ENCODE measurements at places on chromosomes 5 and 9. TPM values are rescaled to one million over a fixed set of nuclear protein-coding genes. Genes with fewer than 3 reads are reported as not detected.

PCDHA1 gene
- total RNA-seq, result under 0.01 TPM

OLFML2A gene
- total RNA-seq, result 128 TPM

CAMK2A gene
- total RNA-seq, result 0.34 TPM

BRIX1 gene
- 41.0 TPM for total RNA-seq

Measured in nasal cavity respiratory epithelium epithelial cell of viscerocranial mucosa (primary cell).